DMS79 treated with DMSO at 0.1 percent for 48 hours (cell line): ENCODE measurements at places on chromosomes 3 and 15.

GRCh38 chr15:62719316-62719715 is 323.2 kb upstream of the TPM1 start:
- DNase-seq: no peak

- no peak for DNase-seq
These were observed 20.2 kb downstream of the SEMA6D start for GRCh38 chr15:47737477-47737876.

DNA sequence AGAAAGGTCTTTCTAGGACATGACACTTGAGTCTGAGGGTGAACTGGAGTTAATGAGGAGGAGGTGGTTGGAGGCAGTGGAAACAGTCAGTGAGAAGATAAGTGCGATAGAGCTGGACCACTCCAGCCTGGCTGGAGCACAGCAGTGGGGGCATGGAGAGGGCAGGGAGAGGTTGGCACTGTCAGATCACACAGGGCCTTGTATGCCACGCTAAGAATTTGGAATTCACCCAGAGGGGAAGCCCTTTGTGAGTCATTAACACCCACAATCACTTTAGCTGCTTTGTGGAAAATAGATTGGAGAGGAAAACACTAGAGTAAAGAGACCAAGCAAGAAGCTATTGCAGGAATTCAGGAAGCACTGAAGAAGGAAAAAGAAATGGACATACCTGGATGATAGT is 83.3 kb downstream of the ZNF621 start:
- no peak for DNase-seq

- peak; percentile 31 for DNase-seq
These were observed 85.6 kb downstream of the PDCD6IP start for GRCh38 chr3:33883951-33884561.

- no peak for DNase-seq
These were observed 431.0 kb upstream of the ATP10A start for GRCh38 chr15:26294059-26294689.

- no peak for DNase-seq
These were observed 88.0 kb downstream of the TBC1D2B start for GRCh38 chr15:77989296-77990143.

- no peak for DNase-seq
These were observed 308.6 kb downstream of the MECOM start for GRCh38 chr3:169354774-169355501.

DNA sequence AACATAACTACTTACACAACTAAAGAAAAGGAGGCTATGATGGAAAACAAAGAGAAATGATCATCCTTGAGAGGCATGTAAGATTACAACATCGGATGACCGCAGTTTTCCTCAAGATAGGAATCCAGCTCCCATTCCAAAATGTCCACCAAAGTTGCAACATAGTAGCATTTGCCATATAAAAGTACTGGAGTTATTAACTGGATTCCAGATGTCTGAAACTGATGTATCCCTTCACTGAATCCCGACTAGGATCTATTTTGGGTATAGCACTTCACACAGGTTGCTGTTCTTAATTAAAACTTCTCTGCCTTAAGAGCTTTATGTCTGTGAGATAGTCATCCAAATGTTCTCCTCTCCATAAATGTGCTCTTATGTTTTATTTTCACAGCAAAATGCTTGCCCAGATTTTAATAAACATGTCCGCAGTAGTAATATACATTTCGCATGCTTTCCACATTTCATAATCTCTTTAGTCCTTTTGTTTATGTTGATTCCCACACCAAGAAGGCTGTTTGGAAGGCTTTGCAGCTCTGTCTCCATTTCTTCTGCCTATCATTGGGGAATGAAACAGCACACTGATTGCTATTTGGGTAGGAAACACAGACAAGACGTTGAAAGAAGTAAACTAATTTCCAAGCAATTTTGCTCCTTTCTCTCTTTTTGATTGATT is 716.5 kb upstream of the CFAP20DC start:
- DNase-seq: no peak

DNA sequence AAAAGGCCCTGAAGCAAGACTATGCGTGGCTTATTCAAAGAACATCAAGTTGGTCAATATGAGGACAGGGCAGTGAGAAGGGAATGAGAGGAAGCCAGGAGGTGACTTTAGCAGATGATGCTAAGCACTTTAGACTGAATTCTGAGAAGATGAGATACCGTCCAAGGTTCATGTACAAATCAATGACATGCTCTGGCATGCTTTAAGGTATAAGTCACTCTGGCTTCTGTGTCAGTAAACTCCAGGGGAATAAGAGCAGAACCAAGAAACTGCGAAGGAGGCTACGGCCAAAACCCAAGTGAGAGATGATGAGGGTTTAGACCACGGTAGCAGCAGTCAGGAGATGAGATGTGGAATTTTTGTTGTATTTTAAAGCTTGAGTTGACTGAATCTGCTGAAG is 8.9 kb upstream of the CCDC50 start:
- no peak for DNase-seq
